ENCODE measurements at places on chromosomes 4 and X.

DNA sequence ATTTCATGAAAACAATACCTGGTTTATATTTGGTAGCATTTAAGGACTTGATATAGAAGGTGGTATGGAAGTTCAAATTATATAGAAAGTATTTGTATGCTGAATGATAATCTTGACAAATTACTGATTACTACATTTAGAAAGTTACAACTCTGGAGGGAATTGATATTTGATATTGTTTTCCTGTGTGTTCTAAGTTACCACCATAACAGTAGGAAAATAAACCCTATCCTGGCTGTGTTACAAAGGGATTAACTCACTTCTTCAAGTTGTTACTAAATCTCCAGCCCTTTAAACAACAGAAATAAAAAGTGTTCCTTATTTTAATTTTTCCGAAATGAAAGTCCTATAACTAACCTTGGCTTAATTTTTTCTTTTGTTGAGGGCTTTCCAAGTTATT, 36.6 kb downstream of the FHL1 start:
- no peak for DNase-seq

GRCh38 chr4:118732591-118733330, 47.6 kb downstream of the METTL14 start:
- no peak for DNase-seq

DNA sequence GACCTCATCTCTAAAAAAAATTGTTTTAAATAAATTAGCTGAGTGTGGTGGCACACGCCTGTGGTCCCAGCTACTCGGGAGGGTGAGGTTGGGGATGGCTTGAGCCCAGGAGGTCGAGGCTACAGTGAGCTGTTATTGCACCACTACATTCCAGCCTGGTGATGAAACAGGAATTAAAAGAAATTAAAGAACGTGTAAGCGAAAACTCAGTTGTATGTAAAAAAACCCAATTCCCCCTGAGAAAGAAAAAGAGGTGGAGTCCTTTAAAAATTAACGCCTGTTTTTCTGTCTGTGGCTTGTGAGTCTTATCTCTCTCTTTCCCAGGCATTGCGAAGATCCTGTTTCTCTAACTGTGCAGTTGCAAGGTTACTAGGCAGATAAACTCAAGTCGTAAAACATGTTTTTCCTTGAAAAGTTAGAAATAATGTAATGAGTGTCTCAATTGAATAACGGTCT, 22.1 kb downstream of the EPGN start:
- no peak for DNase-seq

GRCh38 chr4:138588501-138588900, 346.4 kb upstream of the SLC7A11 start:
- no peak for DNase-seq

GRCh38 chr4:102174719-102175189, 170.5 kb downstream of the SLC39A8 start:
- DNase-seq = no peak

- no peak for DNase-seq
Observed at GRCh38 chrX:74437530-74437929, 16.2 kb downstream of the SLC16A2 start.

GRCh38 chr4:136749989-136750388, 782.3 kb downstream of the PCDH18 start:
- DNase-seq = no peak

- no peak for DNase-seq
Observed at GRCh38 chrX:4932790-4933189, 1219.3 kb upstream of the PRKX start.

DNA sequence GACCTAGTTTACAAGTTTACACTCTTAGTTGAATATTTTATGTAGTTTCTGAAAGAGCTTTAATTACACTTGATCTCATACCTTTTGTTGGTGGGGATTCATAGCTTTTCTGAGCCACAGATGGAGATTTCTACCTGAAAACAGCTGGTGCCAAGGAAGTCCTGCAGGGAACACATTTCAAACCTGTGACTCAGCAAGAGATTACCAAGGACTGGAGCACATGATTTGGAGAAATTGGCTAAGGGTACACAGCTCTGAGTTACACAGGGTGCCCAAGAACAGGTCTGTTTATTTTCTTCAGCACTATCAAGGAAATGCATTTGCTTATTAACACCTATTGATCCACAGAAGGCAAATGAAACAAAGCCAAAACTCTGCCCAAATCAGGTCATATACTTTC, 691.5 kb downstream of the KCTD8 start:
- DNase-seq = no peak

- DNase-seq = no peak
Observed at GRCh38 chr4:79864500-79865200, 208.4 kb downstream of the ANTXR2 start.

- no peak for DNase-seq
Observed at GRCh38 chr4:106149026-106149425, 167.0 kb downstream of the TBCK start.

DNA sequence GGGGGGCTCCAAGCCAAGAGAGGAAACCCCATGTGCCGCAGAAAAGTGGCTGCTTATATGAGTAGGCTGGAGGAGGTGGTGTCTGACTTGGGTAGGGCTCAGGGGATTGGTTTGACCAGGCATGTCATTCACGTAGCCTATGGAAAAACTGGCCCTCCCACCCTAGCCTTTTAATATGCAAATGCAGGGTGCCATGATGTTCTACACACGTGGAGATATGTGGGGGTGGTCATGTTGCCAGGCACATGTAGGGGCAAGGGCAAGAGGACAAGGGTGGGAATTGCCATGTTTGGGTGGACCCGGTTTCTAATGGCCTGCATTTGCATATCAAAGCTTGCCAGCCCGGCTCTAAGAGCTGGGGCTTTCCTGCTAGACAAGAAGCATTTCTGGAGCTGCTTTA, 86.9 kb upstream of the SHISA3 start:
- no peak for DNase-seq

DNA sequence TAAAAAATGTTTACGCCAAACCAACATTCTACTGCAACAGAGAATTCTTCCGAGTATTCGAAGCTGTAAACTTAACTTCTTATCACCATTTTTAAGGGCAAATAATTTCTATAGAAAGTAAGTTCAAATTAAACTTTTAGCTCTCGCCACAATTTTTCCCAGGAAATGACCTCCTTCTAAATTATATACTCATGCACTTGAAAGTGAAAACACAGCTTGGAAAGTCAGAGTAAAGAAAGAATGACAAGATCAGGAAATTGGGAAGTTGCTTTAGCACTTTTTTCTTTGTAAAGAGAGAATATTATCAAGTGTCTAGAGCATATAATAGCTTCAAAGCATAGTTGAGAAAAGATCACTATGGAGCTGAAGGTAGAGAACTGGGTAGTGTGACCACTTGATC, 1.2 kb downstream of the CYBB start:
- DNase-seq = no peak

Measured in HT-29 (cell line).